ENCODE measurements at places on chromosomes 13 and 19.
A peak's percentile ranks its signal among the peaks of the same experiment; 100 is the strongest.

GRCh38 chr19:21022996-21023395, 2.5 kb downstream of the ZNF430 start:
- no peak for DNase-seq

GRCh38 chr13:27008733-27009132, 162.9 kb downstream of the USP12 start:
- DNase-seq: no peak

DNA sequence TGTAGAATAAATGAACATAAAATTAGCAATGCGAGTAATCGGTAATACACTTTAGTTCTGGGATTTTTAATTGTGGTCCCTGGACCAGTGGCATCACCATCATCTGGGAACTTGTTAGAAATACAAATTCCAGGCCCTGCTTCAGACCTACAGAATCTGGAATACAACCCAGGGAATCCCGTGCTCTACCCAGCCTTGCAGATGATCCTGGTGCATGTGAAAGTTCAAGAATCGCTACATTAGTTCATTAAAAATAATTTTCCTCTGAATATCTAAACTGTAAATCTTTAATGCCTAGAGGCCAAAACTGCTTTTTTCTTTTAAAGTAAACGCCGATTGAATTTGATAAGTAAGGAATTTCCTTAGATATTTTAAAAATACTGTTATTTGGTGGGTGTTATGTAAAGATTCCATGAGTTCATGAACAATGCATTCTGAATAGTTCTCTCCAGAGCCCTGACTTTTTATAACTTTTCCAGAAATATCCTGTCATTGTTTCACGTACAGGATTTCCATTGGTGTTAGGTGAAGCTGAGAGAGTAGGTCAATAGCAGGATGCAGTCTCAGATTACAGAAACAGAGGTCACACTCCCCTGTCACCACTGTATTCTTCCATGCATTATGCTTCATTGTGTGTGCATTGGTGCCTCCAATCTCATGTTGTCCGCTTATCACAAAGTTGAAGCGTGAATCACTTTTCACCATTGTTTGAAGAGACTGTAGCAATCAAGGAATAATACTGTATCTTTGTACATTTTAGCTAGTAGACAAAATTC, 596.5 kb upstream of the KLF12 start:
- DNase-seq: no peak

DNA sequence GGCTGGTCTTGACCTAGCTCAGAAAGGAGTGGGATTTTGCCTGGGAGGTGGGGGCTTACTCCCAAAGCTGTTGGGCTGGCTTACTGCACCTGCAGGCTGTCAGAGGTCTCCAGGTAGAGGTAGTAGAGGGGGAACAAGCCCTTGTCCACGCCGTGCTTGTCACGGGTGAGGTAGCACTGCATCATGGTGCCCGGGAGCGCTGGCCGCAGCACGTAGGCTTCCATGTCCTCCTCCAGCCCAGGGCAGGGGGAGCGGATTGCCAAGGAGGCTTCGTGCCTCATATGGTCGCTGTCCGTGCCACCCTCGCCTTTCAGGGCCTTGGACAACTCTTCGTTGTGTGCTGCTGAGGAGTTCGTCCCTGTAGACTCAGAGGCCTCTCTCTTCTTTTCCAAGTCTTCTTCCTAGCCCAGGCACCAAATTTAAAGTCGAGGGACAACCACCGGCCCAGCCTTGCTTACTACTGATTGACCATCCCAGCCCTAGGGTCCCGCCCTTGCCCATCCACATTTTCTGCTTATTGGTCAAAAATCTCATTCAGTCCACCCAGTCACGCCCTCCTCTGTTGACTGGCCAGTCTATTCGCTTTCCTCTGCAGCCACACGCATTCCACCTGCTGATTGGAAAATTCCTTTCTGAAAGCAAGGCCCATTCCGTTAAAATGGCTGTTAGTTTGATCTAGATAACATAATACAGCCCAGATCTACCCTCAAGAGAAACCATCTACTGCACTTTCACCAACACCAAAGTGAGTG, 10.5 kb downstream of the TULP2 start:
- DNase-seq: no peak

DNA sequence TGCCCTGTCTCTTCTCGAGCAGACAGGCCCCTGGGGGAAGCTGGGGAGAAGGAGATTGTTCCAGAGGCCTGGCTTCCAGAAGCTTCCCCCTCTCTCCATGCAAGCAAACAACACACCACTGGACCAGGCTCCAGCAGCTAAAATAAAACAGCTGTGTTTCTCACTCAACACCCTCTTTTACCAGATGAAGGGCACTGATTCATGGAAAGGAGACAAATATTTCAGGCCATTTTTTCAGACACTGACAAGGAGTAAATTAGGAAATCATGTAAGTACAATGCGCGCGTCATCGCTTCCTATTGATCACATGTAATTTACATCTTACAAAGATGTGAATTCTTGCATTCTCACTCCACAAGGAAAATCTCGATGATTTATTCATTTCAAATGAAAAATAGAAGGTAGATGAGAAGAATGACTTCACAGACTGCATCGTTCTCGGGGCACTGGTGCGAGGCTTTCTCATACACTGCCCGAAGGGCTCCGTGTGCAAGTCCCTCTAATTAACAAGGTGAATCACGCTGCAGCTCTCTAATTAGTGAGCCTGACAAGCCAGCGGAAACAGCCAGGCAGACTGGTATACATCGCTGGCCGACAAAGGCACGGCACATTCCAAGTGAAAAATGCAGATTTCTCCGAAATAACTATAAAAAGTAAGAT, 153.6 kb downstream of the KCTD15 start:
- no peak for DNase-seq

GRCh38 chr19:45403272-45403671, 1.6 kb downstream of the PPP1R13L start:
- no peak for DNase-seq

- no peak for DNase-seq
These were observed 7.0 kb downstream of the PRODH2 start for GRCh38 chr19:35805526-35806102.

GRCh38 chr19:13116282-13117175, at the start of gene TRMT1:
TRMT1 (minus strand) TSS chr19:13116740; CDS start chr19:13116399, 341 bp downstream.
- peak; percentile 93 for DNase-seq

GRCh38 chr13:91531646-91532045, 133.2 kb downstream of the GPC5 start:
- no peak for DNase-seq

GRCh38 chr13:50873467-50873866, 30.0 kb upstream of the DLEU7 start:
- DNase-seq: no peak

GRCh38 chr19:49858088-49858985, 7.4 kb downstream of the PTOV1 start:
- no peak for DNase-seq

DNA sequence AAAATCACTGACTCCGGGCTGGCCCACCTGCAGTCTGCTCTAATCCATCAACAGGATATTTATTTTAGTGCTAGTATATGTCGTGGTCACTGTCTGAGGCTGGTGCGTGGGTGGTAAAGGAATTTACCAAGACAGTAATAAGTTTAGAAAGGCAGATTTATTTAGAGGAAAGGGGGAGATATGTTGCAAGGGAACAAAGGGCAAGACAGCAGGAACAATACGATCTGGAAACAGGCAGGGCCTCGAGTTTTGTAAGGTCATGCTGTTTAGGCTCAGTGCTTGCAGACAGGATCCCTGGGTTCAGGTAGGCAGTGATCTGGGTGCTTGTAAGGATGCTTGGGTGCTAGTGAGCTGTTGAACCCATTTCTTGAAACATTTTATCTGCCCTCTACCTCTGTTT, 748.2 kb upstream of the SLITRK5 start:
- no peak for DNase-seq

DNA sequence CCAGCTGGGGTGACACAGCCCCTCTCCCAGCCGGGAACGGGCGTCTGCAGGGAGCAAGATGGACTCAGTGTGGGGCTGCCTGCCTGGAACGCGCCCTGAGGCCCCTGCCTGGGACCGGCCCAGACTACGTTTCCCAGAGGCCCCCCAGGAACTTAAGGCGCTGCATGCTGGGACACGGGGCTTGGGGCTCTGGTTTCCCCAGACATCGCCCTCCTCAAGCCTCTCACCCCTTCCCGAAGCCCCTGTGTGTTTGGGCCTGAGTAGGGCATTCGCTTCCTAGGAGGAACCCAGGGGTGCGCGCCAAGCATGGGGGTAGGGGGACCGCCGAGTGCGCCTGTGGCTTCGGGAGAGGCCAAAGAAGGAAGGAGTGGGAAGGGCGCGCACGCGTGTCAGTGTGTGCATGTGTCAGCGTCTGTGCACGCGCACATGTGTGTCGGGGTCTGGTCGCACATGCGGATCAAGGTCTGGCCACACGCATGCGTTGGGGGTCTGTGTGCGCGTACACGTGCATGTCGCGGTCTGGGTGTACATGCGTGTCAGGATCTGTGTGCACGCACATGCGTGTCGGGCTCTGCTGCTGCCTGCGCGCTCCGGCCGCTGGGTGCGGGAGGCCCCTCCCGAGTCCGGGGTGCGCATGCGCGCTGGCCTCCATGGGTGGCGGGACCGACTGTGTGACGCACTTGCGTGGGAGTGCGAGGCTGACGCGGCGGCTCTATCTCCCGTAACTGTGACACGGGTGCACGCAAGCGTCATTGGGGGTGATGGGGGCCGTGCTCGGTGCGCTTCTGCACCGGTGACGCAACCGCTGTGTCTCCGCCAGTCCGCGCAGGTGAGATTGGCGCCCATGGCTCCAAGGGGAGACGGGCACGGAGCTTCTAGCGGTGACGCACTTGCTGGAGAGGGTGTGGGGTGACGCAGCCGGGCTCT, 16.2 kb downstream of the ZNF331 start:
- peak; percentile 89 for DNase-seq

DNA sequence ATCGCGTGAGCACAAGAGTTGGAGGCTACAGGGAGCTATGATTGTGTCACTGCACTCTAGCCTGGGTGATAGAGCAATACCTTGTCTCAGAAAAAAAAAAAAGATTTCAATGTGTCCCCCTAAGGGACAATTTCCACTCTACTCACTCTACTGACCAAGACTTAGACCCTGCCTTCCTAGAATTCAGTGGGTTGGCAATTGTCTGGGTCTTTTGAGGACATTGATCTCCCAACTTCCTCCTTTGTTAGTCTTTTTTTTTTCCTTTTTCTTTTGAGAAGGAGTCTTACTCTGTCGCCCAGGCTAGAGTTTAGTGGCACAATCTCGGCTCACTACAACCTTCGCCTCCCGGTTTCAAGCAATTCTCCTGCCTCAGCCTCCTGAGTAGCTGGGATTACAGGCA, 2.2 kb downstream of the SPTBN4 start:
- DNase-seq: no peak

DNA sequence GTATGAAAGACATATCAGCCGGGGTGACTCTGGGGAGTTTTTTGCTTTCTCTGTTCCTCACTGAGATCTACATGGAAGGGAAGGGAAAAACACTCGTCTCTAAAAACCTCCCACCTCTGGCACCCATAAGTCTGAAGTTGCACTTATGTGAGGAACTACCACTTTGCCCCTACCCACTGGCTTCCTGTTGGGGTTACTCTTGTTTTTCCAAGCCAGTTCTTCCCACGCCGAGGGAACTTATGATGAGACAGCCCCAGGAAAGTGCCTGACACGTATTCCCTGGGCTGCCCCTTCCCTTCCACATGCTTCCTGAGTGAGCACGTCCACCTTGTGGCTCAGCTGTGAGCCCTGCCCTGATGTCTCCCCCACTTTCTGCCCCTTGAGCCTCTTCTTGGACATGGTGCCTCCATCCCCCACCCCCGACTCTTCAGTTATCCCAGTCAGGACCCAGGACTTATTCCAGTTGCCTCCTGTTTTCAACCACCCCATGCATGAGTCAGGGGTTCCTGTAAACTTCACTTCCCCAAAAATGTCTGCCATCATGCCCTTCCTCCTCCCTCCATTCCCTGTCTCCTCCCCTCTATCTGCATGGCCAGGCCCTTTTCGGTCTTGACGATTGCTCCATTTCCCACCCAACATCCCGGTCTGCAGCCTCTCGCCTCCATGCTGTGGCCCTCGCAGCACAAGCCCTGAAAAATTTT, 5.1 kb upstream of the SIGLEC7 start:
- no peak for DNase-seq

DNA sequence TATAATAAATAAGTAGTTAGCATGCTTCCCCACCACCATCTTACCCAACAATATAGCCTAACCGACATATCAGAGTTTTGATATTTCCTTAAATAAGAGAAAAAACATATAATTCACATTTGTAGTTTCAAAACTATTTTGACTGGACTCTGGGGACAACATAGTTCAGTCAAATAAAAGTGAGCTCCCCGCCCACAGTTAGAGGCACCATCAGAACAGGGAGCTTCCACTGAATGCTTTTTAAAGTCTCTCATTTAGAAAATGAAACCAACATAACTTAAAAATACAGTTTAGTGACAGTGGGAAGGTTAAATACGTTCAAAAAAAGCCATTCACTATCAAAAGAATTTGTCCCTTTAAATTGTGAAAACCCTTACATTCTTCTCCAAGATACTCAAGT, 92.8 kb downstream of the EPSTI1 start:
- no peak for DNase-seq

DNA sequence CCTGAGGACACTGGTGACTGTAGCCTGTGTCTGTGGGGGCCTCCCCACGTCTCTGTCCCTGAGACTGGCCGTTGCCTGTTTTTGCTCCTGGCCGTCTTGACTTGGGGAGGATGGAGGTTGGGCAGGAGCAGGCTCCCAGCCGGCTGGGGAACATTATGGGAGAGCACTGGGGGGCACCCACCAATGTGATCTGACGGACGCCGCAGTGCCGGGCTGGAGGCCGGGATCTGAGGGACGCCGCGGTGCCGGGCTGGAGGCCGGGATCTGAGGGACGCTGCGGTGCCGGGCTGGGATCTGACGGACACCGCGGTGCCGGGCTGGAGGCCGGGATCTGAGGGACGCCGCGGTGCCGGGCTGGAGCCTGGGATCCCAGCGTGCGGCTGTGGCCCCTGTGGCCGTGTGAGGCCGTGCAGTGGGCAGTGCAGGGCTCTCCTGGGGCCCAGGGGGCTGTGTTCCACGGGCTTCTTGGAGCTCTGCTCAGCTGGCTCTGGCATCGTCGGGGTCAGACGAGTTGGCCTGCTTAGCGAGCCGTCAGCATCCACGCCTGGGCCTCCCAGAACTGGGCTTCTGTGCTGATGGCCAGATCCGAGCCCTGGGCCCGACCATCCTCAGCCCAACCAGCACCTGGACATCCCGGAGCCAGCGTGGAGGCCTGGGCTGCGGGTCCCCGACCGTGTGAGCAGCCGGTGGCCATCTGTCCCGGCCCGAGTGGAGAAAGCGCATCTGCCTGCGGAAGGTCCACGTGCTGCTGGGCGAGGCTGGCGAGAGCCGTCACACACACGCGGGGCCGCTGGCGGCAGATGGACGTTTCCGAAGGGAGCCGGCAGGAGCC, 45.8 kb downstream of the GAS6 start:
- DNase-seq: no peak

- no peak for DNase-seq
These were observed 793.7 kb upstream of the ARGLU1 start for GRCh38 chr13:107361666-107362065.

DNA sequence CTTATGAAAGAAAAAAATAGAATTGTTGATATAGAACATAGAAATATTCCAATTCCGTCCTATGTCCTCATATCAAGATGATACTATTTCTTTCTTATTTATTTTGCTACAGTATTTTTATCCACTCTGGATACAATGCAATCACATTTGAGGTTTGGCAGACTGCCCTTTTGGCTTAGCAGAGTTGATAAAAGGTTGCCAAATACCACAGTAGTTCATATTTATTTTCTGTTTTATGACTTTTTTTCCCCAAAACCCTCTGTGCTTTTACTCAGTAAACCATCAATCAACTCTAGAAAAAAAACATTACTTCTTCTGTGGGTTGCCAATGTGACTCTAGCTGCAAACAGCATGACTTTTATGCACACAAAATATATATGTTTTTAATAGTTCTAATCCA, 424.5 kb downstream of the PCDH9 start:
- DNase-seq: no peak
